Activated naive CD8-positive, alpha-beta T cell treated with anti-CD3 and anti-CD28 coated beads, Interleukin-2, amount 50 U/mL, for 16 hours (primary cell): ENCODE measurements at places on chromosomes 1 and 21.

DNA sequence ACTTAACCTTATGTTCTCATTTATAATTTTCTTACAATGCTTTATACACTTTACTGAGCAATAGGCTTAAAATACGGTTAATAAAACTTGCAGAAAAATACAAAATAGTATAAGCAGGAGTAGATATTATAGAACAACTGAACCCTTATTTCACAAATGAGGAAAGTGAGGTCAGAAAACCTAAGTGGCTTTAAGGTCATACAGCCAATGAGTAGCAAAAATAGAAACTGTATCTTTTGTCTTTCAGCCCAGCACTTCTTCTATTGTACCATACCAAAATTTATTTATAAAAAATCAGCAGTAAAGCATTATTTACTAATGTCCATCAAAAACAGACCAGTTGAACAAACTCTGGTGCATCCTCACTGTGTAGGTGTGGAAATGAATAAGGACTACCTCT is 11.6 kb downstream of the FBXO42 start:
- no peak for DNase-seq

- DNase-seq = no peak
These were observed 18.1 kb upstream of the ETS2 start for GRCh38 chr21:38787461-38788274.

- no peak for DNase-seq
These were observed 83.8 kb upstream of the ACTL8 start for GRCh38 chr1:17671314-17671705.

GRCh38 chr21:44765231-44766013 is 36.2 kb downstream of the UBE2G2 start:
- no peak for DNase-seq

- no peak for DNase-seq
These were observed 103.3 kb upstream of the DPH5 start for GRCh38 chr1:101128846-101129245.

DNA sequence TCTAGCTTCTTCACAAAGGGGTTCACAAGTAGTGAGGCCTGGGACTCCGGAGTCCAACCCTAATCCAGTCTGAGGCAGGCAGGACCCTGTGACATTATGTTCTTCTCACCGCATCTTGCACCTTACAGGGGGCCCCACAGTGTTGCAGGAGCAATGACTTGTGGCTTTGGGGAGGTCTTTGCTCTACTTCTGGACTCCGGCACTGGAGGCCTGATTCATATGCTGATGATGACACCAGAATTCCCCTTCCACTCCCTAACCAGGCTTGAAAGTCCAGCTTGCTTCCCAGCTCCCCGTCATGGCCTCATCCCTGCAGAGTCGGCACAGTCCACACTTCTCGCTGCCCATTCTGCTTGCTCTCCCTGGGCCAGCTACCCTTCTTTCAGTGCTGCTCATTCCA is 96.3 kb upstream of the SLC44A3 start:
- no peak for DNase-seq

GRCh38 chr1:109271458-109271857 is 11.5 kb downstream of the PSRC1 start:
- DNase-seq = no peak

DNA sequence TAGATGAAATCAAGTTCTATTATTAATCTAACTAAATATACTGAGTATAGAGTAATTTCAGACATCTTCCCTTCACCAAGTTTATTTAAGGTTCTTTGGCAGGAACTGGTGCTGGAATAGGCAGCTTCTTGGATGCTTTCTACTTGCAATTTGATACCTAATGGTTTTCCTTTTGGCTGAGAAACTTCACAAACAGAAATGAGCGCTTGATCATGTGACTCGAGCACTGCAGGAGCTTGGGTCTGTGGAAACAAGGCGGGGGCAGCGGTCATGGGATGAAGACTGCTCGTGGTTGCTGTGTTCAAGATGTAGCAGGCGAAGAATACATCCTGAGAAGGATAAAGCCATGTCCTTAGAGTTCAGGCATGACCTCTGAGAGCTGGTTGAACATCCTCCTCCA is 136.8 kb downstream of the PTPRC start:
- no peak for DNase-seq

DNA sequence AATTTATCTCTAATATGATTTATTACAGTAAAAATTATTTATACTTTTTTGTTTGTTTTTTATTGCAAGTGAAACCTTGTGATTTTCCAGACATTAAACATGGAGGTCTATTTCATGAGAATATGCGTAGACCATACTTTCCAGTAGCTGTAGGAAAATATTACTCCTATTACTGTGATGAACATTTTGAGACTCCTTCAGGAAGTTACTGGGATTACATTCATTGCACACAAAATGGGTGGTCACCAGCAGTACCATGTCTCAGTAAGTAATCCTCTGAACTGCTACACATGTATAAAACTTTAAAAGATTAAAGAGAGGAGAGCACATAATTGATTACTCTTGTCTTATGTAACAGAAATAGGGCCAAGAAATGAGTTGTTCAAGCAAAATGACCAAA is 4.5 kb downstream of the CFHR3 start:
- DNase-seq = no peak
